Coronary artery (tissue), 2 donors: ENCODE measurements at places on chromosomes 7 and 10.
A peak's percentile ranks its signal among the peaks of the same experiment; 100 is the strongest.

- DNase-seq: no peak
Measured at GRCh38 chr10:81065474-81065873, 527.8 kb downstream of the SH2D4B start.

DNA sequence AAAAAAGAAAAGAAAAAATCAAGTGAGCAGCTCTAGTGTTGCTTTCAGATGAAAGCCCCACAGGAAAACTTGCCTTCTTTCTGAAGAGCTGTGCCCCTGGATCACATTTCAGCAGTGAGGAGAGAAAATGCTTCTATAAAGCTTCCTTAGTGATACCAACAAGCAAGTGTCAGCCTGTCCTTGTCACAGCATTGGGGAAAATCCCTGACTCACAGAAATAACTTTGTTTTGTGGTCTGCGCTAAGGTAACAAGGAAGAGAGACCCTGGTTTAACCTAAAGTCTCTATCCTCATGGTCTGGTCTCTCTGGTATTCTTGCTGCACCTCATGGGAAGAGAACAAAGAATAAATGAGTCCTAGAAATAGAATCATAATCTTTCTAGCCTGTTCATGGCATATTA is 885.2 kb upstream of the SORCS1 start:
- DNase-seq: no peak

DNA sequence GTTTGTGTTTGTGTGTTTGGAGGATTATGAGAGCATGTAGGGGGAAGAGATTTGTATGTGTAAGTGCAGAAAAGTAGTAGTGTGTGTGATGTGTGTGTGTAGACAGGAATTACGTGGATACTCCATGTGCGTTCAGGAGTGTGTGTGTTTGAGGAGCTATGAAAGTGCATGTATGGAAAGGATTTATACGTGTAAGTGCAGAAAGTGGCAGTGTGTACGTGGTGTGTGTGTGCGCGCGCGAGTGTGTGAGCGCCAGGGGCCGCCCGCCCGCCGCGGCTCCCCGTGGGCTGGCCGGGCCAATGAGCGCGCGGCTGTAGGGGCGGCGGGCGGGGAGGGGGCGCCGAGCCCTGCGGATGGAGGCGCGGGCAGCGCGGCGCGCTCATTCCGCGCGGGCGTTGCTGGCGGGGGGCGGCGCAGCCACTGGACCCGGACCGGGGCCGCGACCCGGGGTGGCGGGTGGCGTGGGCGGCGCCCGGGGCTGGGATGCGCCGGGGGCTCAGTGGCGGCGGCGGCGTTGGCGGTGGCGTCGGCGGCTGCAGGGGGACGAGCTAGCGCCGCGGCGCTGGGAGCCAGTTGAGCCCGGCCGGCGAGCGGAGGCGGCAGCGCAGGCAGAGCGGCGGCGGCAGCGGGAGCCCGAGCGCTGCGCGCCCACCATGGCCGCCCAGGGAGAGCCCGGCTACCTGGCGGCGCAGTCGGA is at the start of gene BICC1:
Gene BICC1 (plus strand): TSS at position 382 of the 697 bp plus-strand sequence. CDS start 272 bp downstream, at position 654.
- no peak for DNase-seq

DNA sequence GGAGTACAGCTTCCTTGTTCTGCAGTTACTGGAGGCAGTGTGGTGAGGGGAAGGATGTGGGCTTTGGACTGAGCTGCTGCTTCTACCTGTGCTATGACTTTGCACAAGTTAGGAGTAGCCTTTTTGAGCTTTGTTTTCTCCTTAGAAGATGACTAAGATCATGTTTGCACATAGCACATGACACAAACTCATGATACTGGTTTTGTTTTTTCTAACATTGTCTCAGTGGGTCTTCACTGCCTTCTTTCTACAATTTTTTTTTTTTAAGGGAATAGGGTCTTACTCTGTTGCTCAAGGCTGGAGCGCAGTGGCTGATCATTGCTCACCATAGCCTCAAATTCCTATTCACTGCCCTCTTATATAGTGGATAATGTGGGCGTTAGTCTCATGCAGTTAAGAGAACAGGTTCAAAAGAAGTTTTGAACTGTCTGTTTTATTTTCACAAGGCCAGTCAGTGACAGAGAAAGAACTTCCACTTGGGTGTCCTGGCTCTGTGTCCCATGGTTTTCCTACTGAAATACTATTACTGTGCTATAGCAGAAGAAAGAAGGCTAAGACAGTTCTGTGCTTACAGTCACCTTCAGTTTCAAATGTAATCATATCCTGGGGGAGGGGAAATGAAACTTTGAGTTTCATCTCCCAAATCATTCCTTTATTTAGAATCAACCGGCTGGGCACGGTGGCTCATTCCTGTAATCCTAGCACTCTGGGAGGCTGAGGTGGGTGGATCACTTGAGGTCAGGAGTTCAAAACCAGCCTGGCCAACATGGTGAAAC is 72.0 kb downstream of the KAT6B start:
- no peak for DNase-seq

GRCh38 chr10:12500381-12501303 is 151.3 kb downstream of the CAMK1D start:
- peak; percentile 63 for DNase-seq

DNA sequence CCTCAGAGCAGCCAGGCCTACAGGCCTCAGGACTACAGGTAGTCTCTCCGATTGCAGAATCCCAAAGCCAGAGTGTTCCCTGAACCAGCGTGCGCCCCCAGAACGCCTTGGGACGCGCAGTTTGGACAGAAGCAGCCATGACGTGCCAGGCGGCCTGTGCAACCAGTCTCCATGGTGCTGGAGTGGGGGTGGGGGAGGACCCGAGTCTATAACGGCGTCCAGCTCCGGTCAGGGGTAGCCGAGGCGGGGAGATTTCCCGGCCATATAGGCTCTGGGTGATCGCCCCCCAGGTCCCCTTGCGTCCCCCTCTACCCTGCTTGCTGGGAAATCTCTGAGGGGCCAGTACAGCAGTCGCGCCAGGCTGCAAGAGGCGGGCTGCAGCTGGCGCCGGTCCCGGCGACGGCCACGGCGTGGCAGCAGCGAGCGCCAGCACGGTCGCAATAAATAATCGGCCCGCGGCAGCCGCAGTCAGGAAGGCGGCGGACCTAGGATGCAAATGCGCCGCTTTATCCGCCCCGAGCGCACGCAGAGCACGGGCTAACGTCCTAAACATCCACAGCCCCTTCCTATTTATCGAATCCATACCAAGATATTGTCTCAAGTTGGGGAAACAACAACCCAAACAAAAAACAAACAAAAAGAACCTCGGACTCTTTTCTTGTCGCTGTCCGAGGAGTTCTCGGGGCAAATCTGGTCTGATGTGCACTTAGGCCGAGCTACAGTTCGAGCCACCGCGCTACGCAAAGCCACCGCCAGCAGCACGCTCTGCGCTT is 1.6 kb downstream of the HOXA3 start:
- peak; percentile 64 for DNase-seq

- DNase-seq: peak; percentile 62
Measured at GRCh38 chr7:1675673-1676549, 5.8 kb downstream of the ELFN1 start.

- DNase-seq: no peak
Measured at GRCh38 chr10:46545861-46546590, 10.4 kb downstream of the GPRIN2 start.

DNA sequence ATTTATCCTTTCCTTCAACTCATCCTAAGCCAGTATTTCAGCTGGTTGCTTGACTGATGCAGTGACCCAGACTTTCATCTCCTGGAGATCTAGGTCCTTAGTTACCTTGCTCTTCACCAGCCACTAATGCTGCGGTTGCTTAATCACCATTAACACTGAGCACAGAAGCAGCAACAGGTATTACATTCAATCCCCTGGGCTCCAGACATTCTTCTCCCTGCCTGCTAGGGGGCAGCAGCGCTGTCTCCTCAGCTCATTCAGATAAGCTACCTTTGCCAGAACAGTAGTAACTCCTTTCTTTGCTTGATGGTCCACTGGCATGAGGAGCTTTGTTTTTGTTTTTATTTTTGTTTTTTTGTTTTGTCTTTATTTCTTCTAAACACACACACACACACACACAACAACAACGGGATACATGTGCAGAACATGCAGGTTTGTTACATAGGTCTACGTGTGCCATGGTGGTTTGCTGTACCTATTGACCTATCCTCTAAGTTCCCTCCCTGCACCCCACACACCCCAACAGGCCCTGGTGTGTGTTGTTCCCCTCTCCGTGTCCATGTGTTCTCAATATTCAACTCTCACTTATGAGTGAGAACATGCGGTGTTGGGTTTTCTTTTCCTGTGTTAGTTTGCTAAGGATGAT is 1043.2 kb upstream of the C7orf33 start:
- DNase-seq: no peak

GRCh38 chr7:44220046-44220357 is 19.2 kb downstream of the YKT6 start:
- no peak for DNase-seq

DNA sequence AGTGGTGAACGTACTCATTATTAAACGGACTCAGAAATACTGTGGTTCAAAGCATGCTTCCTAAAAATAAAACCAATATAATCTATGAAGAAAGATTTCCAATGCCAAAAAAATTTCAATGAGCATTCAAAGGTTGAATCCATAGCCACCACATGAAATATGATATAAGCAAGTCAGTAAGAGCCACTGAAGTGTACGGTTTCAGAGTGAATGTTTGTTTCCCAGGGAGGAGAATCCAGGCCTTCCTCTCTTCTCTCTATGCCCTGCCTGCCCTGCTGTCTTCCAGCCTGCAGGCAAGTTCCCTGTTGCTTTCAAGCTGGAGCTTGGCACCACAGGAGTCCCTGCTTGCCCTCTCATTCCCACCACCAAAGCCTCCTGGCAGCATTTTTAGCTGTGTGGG is 1171.6 kb upstream of the C7orf33 start:
- no peak for DNase-seq

- DNase-seq: no peak
Measured at GRCh38 chr10:44818701-44819127, 92.4 kb upstream of the TMEM72 start.

DNA sequence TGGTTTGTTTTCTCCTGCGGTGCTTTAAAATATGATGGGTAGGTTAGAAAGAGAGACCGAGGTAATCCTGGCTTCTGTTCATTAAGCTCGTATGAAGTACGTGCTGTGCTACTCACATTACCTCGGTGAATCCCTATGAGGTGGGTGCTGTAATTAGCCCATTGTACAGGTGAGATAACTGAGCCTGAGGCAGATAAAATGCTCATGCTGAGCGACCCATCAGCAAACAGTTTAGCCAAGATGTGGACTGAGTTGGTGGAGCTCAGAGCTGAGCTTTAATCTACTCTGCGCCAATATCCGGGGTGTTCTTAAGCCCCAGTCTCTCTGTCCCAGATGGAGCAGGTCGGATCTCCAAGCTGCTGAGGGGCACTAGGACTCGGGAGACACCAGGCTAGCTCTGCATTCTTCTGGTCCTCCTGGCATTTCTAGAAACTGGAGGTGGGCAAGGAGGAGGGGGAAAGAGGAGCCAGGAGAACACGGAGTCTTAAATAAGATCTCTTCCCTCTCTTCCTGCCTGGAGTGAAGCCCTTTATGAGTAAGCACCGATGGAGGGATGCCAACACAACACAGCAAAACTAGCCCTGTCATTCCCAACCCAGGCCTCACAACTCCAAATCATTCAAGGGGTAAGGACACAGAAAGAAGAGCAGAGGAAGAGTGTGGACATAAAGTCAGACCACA is 458.5 kb downstream of the KCNMA1 start:
- DNase-seq: no peak

DNA sequence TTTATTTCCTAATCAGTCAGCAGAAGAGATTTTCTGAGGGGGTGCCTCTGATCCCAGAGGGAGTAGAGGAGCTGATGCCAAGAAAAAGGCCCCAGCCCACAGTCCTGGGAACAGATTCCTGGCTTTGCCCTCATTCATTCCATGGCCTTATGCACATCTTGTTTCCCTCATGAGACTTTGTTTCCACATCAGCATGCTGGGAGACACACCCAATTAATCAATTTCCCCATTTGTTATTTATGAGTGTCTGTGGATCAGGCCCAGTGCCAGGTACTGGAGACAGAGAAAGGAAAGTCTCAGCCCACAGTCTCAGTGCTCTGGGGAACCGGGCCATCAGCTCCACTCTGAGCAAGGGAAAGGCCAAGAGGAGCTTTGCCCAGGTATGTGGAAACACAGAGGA is 496.2 kb upstream of the ZMIZ1 start:
- DNase-seq: peak; percentile 68

DNA sequence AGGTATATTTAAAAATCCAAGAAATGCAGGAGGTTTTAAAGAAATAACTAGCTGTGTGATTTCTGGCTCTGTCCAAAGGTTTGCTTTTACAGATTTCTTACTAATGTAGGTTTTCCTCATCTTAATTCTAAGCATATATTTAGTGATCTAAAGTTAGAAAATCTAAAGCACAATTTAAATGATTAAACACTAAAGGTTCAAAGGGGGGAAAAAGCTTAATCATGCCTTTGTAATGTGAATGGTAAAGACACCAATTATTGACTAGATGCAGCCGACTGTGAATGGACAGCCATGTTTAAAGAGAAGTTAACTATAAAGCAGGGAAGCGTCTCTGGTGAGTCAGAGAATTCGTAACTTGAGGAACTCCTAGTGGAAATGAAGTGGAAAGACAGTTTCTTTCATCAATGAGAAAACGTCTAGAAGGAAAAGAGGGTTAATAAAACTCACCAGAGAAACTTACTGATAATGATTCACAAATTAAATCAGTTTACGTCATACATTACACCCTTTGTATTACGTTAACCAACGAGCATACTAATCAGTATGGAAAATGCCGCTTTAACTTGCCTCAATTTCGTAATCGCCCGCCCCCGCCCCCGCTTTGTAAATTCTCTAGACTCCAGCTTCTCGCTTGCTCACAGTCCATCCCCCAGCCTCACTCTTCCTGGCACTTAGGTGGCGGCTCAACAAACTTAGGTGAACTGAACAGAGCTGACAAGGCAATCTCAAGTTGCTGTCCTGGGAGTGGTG is 1.1 kb upstream of the HBP1 start:
- DNase-seq: no peak

DNA sequence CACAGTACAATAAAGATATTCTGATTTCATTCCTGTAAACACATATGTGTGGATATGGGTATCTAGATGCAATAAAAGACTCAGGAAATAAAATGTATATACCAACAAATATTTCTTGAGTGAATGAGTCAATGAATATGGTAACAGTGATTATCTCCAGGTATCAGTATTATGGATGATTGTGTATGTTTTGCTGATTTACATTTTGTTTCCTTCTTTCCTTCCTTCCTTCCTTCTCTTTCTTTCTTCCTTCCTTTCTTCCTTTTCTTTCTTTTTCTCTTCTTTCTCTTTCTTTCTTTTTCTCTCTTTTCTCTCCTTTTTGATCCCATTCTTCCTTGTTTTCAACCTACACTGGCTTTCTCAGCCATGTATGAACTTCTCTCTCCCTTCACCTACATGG is 85.3 kb upstream of the DLX6 start:
- DNase-seq: no peak
